Stimulated activated CD4-positive, alpha-beta T cell treated with anti-CD3 and anti-CD28 coated beads, Interleukin-12 subunit alpha, Interleukin-12 subunit beta, amount 100 ng/mL, for 24 hours (primary cell): ENCODE measurements at places on chromosomes 2 and 18.

- DNase-seq = no peak
Observed at GRCh38 chr2:58798676-58799208, 557.6 kb upstream of the FANCL start.

- no peak for DNase-seq
Observed at GRCh38 chr18:60329131-60329530, 43.4 kb downstream of the MC4R start.

- no peak for DNase-seq
Observed at GRCh38 chr18:45677276-45677807, 46.6 kb upstream of the SLC14A1 start.

GRCh38 chr2:216849987-216850386 is 9.9 kb downstream of the TNP1 start:
- peak; percentile 9 for DNase-seq

DNA sequence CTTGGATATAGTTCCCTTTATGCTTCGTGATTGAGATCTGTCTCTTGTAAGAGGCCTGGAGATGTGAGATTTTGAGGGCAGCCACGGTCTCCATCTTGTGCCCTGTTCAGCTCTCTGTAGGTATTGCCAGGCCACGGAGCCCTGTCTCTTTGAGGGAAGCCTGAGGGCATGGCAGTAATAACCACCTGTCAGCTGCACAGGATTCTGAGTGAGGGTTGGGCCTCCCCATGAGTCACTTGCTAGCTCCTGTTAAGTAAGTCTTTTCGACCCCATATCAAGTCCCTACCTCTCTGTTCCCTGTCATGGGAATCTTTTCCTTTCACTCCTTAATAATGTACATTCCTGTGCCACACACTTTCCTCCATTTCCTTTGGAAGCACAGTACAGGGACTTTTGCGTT is 20.4 kb downstream of the LYPD6B start:
- no peak for DNase-seq

DNA sequence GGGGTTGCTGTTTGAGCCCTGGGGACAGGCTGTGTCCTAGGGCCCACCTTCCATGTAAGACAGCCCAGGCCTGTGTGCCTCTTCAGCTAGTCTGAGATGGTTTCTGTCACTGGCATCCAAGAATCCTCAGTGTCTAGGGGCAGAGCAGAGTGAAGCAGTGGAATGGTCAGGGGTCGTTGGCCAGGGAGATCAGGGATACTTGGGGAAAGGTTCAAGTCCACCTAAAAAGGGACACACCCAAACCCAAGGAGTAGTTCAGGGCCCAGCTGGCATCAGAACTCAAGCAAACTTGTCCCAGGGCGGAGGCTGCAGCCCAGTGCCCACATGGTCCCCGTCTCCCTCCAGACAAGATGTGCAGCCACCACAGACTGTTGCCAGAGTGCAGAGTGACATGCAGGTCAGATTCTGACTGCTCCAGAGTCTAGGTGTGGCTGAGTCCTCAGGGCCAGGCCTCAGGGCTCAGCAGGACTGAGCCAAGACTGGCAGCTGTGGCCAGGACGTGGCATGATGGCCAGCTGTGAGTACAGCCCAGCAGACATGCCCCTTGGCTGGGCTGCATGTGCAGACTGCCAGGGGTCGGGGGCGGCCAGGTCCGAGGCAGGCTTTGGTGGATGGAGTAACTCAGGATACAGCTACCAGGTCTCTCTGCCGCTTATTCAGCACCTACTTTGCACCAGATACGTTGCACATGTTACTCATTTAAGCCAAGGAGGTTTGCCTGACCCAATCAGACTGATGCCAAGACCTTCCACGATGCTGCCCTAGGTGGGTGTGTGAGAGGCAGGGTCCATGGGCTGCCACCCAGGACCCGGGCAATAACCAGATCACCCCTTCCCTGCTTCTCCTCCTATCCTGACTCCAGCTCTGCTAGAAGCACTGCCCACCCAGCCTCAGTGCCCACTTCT is 146.6 kb downstream of the SMAD7 start:
- no peak for DNase-seq

DNA sequence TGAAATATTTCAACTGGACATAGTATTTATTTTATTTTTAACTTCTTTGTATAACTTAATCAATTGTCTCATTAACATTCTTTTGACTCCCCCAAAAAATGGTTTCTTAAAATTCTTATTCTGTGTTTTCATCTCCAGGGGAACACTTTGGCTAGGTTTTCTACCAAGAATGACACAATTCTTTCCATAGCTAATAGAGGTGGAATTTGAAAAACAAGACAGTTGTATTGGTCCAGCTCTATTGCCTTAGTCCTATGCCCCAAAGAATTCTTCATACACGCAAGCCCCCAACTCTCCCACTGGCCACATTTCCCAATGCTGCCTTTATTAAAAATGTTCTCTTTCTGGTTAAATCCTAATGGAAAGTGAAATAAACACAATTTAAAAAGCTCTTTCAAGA is 104.7 kb upstream of the PKDCC start:
- DNase-seq = no peak

DNA sequence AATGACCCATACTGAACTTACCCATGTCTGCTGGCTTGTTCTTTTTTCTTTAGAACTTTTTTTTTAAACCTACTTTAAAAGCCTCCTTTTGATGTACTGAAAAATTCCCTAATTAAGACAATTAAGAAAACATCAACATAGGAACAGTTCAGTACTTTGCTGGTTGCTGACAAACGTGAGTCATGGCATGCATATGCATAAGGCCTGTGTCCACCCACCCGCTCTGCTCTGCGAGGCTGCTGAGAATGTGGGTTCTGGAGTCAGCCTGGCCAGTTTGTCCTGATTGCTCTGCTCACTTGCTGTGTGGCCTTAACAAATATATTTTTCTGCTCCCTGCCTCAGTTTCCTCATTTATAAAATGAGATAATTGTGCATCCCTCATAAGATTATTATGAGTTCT is 27.3 kb downstream of the LAMA3 start:
- DNase-seq = no peak

GRCh38 chr2:2102866-2103653 is 228.0 kb downstream of the MYT1L start:
- no peak for DNase-seq

DNA sequence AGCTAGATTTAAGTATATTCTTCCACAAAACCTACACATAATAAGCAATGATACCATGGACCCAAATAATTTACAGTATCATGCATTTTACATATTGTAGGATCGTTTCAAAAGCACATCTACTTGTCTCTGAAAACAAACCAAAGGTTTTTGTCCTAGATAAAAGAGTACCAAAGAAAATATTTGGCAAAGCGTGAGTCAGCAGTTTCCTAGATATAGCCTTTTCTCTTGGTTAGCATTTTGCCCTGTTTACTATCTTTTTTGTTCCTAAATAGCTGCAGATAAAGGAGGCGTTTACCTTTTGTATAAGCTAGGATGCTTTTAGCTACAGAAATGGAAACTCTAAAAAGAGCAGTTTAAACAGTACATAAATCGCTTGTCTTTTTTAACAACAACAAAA is 305.8 kb upstream of the GULP1 start:
- DNase-seq = no peak

DNA sequence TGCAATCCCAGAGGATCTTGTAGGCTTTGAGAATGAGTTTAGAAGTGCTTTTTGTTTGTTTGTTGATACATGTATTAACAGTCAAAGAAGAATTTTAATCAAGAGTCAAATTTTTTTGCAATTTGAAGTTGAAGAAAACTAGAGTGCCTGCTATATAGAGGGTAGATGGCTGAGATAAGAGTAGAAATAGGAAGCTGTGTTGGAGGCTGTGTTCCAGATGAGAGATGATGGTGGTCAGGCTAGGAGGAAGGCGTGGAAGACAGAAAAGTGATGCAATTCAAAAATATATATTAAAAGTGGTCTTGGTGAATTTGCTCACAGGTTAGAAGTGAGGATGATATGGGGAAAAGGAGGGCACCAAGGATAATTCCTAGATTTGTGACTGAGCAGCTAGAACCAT is 978.3 kb downstream of the BCL11A start:
- DNase-seq = no peak

- DNase-seq = no peak
Observed at GRCh38 chr2:114079366-114080004, 189.6 kb downstream of the ACTR3 start.

- no peak for DNase-seq
Observed at GRCh38 chr2:83850071-83850725, 608.9 kb downstream of the SUCLG1 start.

- DNase-seq = no peak
Observed at GRCh38 chr2:4908461-4908860, 783.7 kb upstream of the SOX11 start.

GRCh38 chr2:36658277-36658748 is 38.2 kb upstream of the VIT start:
- no peak for DNase-seq

- no peak for DNase-seq
Observed at GRCh38 chr18:33232318-33232626, 208.2 kb downstream of the CCDC178 start.

GRCh38 chr18:23662309-23663263 is at the start of gene ANKRD29:
ANKRD29 (minus strand) TSS chr18:23662911; CDS start chr18:23662730, 181 bp downstream.
- DNase-seq = peak; percentile 52
